Cardiac ventricle fibroblast (primary cell): ENCODE measurements at places on chromosomes 6 and 20. TPM values are rescaled to one million over a fixed set of nuclear protein-coding genes. Genes with fewer than 3 reads are reported as not detected.

ANKRD6 gene
- 2.2 and 6.6 TPM in 2 replicates for total RNA-seq

EYS gene
- total RNA-seq, result not detected in 2 replicates

CCN6 gene
- total RNA-seq, result not detected in 2 replicates

C4A gene
- 39.7 and 65.0 TPM in 2 replicates for total RNA-seq

TFAP2D gene
- total RNA-seq, result not detected in 2 replicates

TTBK1 gene
- total RNA-seq, result not detected in 2 replicates

PDYN gene
- not detected in 2 replicates for total RNA-seq

PDRG1 gene
- 6.1 and 7.9 TPM in 2 replicates for total RNA-seq

HUS1B gene
- not detected in 2 replicates for total RNA-seq

NKAIN2 gene
- total RNA-seq, result not detected in 2 replicates
